HFFc6 (cell line): ENCODE measurements at places on chromosomes 1 and 21.

DNA sequence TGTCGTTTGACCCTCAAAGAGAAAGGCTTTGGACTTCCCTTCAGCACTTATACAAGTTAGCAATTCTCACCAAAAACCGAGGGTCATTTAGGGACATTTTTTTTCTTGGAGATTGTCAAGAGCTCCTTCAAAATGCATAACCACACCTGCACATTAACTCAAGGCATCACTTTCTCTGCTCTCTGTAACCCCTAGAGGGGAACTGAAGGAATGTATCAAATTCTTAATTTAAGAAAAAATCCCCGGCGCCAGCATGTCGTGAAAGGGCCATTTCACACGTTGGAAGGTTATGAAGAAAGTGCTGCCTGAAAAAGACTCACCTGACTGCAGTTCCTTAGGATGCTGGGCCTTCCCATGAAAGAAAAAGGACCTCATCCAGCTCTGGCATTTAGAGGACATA is 131.6 kb upstream of the ZC3H12A start:
- DNase-seq = no peak

DNA sequence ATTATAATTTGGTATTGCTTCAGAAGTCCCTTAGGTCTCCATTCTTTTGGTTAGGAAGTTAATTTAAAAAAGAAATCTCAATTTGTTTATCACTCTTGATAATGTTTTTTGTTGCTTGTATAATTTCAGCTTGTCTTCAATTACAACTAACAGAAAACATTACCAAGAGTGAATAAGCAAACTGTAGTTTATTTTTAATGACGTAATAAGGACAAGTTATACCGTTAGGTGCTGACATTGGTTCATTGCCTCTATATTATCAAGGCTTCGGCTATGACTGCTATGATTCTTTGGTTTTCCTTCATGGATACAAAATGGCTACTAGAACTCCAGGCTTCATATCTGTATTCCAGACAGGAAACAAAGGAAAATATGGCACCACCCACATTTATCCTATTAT is 220.6 kb downstream of the PTGER3 start:
- no peak for DNase-seq

GRCh38 chr1:149849947-149850360 is 49.4 kb upstream of the BOLA1 start:
- no peak for DNase-seq

- DNase-seq = peak; percentile 33
Measured at GRCh38 chr1:112998592-112999235, 42.7 kb upstream of the SLC16A1 start.

DNA sequence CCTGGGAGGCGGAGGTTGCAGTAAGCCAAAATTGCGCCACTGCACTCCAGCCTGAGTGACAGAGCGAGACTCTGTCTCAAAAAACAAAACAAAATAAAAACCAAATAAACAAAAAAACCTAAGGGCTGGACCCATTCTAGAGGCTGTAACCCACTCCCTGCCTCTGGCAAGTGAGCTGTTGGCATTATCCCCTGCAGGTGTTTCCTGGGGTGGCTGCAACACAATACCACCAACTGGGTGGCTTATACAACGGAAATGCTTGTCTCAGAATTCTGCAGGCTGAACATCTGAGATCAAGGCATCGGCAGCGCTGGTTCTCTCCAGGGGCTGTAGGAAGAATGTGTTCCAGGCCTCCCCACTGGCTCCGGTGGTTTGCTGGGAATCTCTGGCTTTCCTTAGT is 15.2 kb downstream of the LRRC38 start:
- no peak for DNase-seq

- peak; percentile 52 for DNase-seq
Measured at GRCh38 chr1:47175227-47175934, 14.5 kb downstream of the PDZK1IP1 start.

DNA sequence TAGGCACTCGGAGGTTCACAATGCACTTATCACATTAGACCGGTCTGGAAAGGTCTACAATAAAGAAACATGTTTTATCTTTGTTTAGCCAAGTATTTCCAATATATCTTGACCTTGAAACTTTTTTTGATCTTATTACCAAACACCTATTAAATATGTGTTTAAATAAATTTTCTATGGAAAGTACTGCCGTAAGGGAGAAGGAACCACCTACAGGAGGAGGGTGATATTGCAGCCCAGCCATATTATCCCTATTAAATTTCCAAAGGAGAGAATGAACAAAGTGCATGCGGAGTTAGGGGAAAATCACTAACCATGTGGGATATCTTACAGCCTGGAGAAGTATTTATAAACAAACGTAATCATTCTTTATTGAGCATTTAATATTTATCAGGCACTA is 14.5 kb downstream of the BRINP2 start:
- peak; percentile 18 for DNase-seq

- DNase-seq = no peak
Measured at GRCh38 chr21:26965907-26966581, 844 bp downstream of the ADAMTS5 start.

- DNase-seq = no peak
Measured at GRCh38 chr1:230836793-230837192, 31.5 kb downstream of the C1orf198 start.
